Smooth muscle cell of the umbilical artery (primary cell): ENCODE measurements at places on chromosomes 1 and 21. TPM values are rescaled to one million over a fixed set of nuclear protein-coding genes. Genes with fewer than 3 reads are reported as not detected.

TLCD4 gene
- 0.28 and 0.30 TPM in 2 replicates for total RNA-seq

RIPK4 gene
- total RNA-seq, result under 0.01 and 0.28 TPM in 2 replicates

HSD3B2 gene
- not detected in 2 replicates for total RNA-seq

TTC22 gene
- total RNA-seq, result not detected in 2 replicates

CLDN17 gene
- total RNA-seq, result not detected in 2 replicates

CYP4A11 gene
- total RNA-seq, result not detected in 2 replicates

MX2 gene
- 4.8 and 5.3 TPM in 2 replicates for total RNA-seq

ANKRD34A gene
- total RNA-seq, result under 0.01 and 1.2 TPM in 2 replicates

CFAP141 gene
- total RNA-seq, result not detected in 2 replicates

RORC gene
- total RNA-seq, result not detected in 2 replicates

IFI44L gene
- total RNA-seq, result 1.6 and 4.8 TPM in 2 replicates

IFNLR1 gene
- total RNA-seq, result not detected in 2 replicates

LIPI gene
- not detected in 2 replicates for total RNA-seq

S100B gene
- total RNA-seq, result not detected in 2 replicates

KLHDC7A gene
- not detected in 2 replicates for total RNA-seq

TMOD4 gene
- total RNA-seq, result not detected in 2 replicates

SLC5A3 gene
- total RNA-seq, result 70.6 and 71.6 TPM in 2 replicates

NR1I3 gene
- total RNA-seq, result not detected in 2 replicates

FCRL6 gene
- total RNA-seq, result not detected in 2 replicates

OBSCN gene
- 16.6 and 32.8 TPM in 2 replicates for total RNA-seq

LCE3A gene
- not detected in 2 replicates for total RNA-seq

GBP7 gene
- not detected in 2 replicates for total RNA-seq

KIF26B gene
- total RNA-seq, result 66.8 and 71.3 TPM in 2 replicates

SLC5A9 gene
- total RNA-seq, result not detected in 2 replicates

NBPF6 gene
- total RNA-seq, result not detected in 2 replicates

AMY1C gene
- total RNA-seq, result not detected in 2 replicates

GUCA2B gene
- total RNA-seq, result not detected in 2 replicates

RHEX gene
- not detected in 2 replicates for total RNA-seq

PDXK gene
- total RNA-seq, result 208 and 328 TPM in 2 replicates

SYNJ1 gene
- 9.8 and 10.6 TPM in 2 replicates for total RNA-seq

RNU1-2 gene
- under 0.01 TPM in 2 replicates for total RNA-seq

LCE1D gene
- not detected in 2 replicates for total RNA-seq

EFNA1 gene
- total RNA-seq, result 0.37 TPM in 1 of 2 replicates, not detected in the other

PDE4B gene
- 7.6 and 15.1 TPM in 2 replicates for total RNA-seq

AIRE gene
- under 0.01 and 0.05 TPM in 2 replicates for total RNA-seq

KCND3 gene
- 0.14 TPM in 1 of 2 replicates, not detected in the other for total RNA-seq

GPR161 gene
- total RNA-seq, result 17.5 and 29.0 TPM in 2 replicates

FDPS gene
- 195 and 251 TPM in 2 replicates for total RNA-seq

C1orf87 gene
- total RNA-seq, result not detected in 2 replicates

BEND5 gene
- 0.60 and 1.2 TPM in 2 replicates for total RNA-seq

LRP8 gene
- 10.7 and 35.2 TPM in 2 replicates for total RNA-seq

CD48 gene
- not detected in 2 replicates for total RNA-seq

OR2G6 gene
- total RNA-seq, result not detected in 2 replicates

MATN1 gene
- under 0.01 and 0.18 TPM in 2 replicates for total RNA-seq

S100A13 gene
- 56.3 and 76.0 TPM in 2 replicates for total RNA-seq

RC3H1 gene
- 14.6 and 22.4 TPM in 2 replicates for total RNA-seq

ADPRS gene
- 34.6 and 36.2 TPM in 2 replicates for total RNA-seq

RCOR3 gene
- total RNA-seq, result 16.6 and 24.2 TPM in 2 replicates

DNAJC28 gene
- 1.7 and 2.4 TPM in 2 replicates for total RNA-seq

FAM163A gene
- 0.05 TPM in 1 of 2 replicates, not detected in the other for total RNA-seq
